Keratinocyte (primary cell): ENCODE measurements at places on chromosomes 5 and 9.

DNA sequence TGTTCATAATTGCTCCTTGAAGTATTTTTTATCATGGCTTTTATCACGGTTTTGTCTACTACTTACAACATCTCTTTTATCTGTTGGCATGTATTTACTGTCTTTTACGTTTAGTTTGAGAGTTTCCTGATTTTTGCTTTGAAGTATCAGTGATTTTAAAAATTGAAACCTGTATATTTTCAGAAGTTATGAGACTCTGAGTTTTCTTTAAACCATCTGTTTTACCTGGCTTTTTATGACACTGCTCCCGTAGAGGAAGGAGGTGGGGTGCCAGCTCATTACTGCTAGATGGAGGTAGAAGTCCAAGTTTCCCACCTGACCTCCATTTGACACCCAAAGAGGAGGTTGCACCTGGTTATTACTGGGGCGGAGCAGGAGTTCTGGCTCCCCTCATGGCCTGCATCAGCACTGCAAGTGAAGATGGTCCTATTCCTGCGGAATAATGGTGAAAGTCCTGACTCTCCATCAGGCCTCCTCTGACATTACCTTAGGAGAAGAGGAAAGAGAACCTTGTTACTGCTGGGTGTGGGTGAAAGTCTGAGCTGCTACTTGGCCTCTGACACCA is 10.0 kb upstream of the ZNF131 start:
- DNase-seq: no peak

DNA sequence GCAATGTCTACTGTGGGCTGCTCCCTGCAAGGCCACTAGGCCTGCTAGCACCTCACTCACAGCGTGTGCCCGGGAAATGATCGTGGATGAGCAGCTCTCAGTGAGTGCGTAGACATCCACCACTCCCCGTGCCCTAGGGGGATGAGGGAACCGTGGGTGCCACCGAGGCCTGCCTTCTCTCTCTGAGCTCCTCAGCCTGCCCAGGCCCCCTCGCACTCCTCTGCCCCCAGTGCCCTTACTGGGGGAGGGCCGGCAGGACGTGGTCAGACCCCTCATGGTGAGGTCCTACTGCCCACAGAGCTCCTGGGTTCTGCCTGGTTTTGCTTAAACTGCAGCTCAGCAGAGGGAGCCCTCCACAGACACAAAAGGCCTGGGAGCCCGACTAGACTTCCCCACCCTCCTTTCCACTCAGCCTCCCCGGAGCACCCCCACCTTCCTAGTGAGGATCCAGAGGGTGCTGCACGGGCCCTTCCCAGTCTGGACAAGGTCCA is 220.0 kb downstream of the CACNA1B start:
- DNase-seq: no peak

DNA sequence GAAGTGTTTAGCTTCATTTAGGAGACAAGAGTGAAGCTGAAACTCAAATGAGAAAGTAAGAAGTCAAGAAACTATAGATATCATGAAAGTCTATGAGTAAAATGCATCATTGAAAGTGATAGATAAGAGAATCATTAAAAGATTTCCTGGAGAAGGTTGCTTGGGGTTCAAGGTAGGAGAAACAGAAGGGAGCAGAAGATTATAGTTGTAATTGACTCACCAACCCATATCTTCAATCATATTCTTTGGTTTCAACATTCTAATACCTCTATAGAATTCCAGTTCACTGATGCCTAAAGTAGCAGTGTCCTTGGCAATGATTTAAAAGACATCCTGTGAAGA is 365.7 kb upstream of the RIOK2 start:
- DNase-seq: no peak

GRCh38 chr9:87406543-87407166 is 91.0 kb upstream of the DAPK1 start:
- no peak for DNase-seq

DNA sequence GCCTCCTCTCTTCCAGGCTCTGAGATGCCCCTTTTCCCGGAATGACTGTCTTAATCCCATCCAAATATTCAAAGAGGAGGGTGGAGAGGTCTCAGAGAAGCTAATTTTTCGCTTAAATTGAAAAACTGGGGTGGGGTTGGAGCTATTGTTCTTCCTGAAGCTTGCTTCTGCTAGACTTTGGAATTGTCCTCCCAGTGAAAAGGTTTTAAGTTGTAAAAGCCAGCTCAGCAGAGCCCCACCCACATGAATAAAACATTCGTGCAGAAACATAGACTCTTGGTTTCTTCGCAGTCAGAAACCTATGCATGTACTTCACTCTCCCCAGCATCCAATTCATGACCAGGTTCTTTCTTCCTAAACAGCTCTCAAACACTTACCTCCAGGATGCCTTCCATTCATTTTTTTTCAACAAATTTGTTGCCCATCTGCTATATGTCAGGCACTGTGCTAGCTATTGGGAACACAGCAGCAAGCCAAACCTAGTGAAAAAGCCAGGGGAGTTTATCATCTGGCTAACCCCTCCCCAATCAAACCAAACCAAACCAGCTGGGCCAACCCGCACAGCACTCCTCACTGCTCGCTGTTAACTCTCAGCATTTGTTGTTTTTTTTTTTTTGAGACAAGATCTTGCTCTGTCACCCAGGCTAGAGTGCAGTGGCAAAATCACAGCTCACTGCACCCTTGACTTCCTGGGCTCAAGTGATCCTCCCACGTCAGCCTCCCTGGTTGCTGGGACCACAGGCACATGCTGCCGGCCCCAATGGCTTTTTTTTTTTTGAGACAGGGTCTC is 37.9 kb upstream of the OCLN start:
- DNase-seq: no peak

DNA sequence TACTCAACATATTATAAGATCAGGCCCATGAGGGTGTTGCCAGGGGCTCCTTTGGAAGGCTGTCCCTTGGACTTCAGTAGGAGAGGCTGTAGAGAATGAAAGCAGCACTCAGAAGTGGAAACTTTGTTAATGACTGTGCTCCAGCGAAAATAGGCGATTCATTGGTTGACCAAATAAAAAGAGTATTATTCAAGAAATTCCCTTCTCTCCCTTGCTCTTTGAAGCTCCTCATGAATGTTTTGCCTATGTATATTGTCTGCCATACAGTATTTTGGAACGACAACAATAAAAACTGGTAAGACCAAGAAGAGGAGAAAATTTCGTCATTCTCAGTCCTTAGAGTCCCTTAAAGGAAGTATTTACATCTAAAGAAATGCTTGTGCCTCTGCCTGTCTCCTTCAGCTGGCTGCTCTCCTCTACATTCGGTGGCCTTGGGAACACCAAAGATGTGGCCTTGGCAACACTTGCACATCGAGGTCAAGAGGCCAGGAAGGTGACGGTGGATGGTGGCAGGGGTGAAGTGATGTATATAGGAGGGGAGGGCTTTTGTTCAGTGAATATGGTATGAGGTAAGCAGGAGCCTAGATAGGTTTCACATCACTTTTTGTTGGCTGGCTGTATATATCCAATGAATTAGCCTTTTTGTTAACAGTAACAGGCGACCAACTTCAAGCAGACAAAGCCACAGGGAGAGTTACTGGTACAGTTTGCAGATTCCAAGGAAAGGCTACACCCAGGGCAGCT is 95.0 kb upstream of the ACTBL2 start:
- no peak for DNase-seq

DNA sequence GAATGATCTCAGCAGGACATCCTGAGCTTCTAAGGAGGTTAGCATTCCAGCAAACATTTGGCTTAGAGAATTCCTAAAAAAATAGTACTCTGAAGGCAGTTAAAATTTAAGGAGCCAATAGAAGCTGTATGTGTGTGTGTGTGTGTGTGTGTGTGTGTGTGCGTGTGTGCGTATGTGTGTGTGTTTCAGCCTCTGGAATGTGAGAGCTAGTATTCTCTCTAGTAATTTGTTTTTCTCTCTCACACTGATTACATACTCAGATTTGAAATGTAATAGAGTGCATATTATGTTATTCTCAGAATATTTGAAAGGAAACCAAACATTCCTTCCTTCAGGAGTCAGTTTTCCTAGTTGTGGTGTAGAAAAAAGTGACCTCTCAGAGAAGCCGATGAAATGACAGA is 279.6 kb downstream of the TMEM38B start:
- no peak for DNase-seq

- no peak for DNase-seq
Measured at GRCh38 chr9:2837915-2838314, 6.0 kb downstream of the PUM3 start.

GRCh38 chr9:112380102-112380824 is at the start of gene HSDL2:
HSDL2 (plus strand) TSS chr9:112380108; CDS start chr9:112380164, 56 bp downstream.
- no peak for DNase-seq

- no peak for DNase-seq
Measured at GRCh38 chr5:157594675-157595459, 19.3 kb upstream of the ADAM19 start.
